Temporal lobe (tissue), 4 donors: ENCODE measurements at places on chromosomes 1 and 21. TPM values are rescaled to one million over a fixed set of nuclear protein-coding genes. Genes with fewer than 3 reads are reported as not detected.

The SPAG17 gene
- 2.5 TPM for total RNA-seq

The OR2T11 gene
- total RNA-seq, result not detected

The TYW3 gene
- total RNA-seq, result 4.9 TPM

The TMEM240 gene
- total RNA-seq, result 15.2 TPM

The KHDC4 gene
- total RNA-seq, result 24.8 TPM

The ARHGEF10L gene
- total RNA-seq, result 20.9 TPM

The EDARADD gene
- total RNA-seq, result 3.4 TPM

The LY9 gene
- not detected for total RNA-seq

The MXRA8 gene
- 11.3 TPM for total RNA-seq

The CFHR4 gene
- total RNA-seq, result 0.25 TPM

The ILDR2 gene
- 20.9 TPM for total RNA-seq

The ANKRD65 gene
- total RNA-seq, result 0.49 TPM

The GJA8 gene
- total RNA-seq, result not detected

The ATP6V1G3 gene
- total RNA-seq, result not detected

The TMIGD3 gene
- 0.74 TPM for total RNA-seq

The CLDN17 gene
- not detected for total RNA-seq

The GBP5 gene
- 0.25 TPM for total RNA-seq

The PPP1R8 gene
- 38.8 TPM for total RNA-seq

The KCND3 gene
- total RNA-seq, result 13.0 TPM

The S100A2 gene
- total RNA-seq, result not detected

The TRABD2B gene
- total RNA-seq, result under 0.01 TPM

The ANGPTL3 gene
- not detected for total RNA-seq

The VSIG8 gene
- not detected for total RNA-seq

The KRTAP19-3 gene
- total RNA-seq, result not detected

The RBM11 gene
- total RNA-seq, result 5.9 TPM

The CRYAA gene
- total RNA-seq, result not detected

The U2AF1 gene
- 15.5 TPM for total RNA-seq

The CFAP74 gene
- total RNA-seq, result 0.25 TPM

The KRTAP6-3 gene
- total RNA-seq, result not detected

The KCNK1 gene
- 3.0 TPM for total RNA-seq

The JTB gene
- 49.2 TPM for total RNA-seq

The FGR gene
- total RNA-seq, result 1.7 TPM

The SPRR2G gene
- total RNA-seq, result not detected

The ASCL5 gene
- total RNA-seq, result not detected

The C1orf87 gene
- total RNA-seq, result under 0.01 TPM

The GFI1 gene
- total RNA-seq, result 0.25 TPM

The ITLN1 gene
- not detected for total RNA-seq

The OR2T29 gene
- not detected for total RNA-seq

The TTC24 gene
- total RNA-seq, result not detected

The GPR25 gene
- total RNA-seq, result 0.25 TPM
